ENCODE measurements at places on chromosomes 2 and 18.

- no peak for DNase-seq
Measured at GRCh38 chr2:237966250-237966564, 607 bp upstream of the UBE2F start.

DNA sequence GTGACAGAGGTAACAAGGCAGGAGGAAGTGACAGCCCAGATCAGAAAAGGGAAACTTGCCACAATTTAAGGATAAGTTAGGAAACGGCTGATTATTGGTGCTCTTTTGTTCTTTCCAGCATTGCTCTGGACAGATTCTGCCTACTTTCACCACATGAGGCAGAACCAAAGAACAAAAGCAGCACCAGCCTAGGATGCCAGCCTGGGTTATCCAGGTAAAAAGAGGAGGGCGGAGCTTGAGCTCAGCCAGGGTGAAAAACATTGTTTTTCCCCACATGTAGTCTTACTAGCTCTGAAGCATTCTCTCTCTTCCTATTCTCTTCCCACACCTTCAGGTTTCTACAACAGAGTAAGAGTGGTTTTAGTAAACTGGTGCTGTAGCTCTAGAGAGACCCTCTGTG is 300.5 kb downstream of the TMX3 start:
- DNase-seq: no peak

GRCh38 chr2:67646714-67647333 is 249.7 kb downstream of the ETAA1 start:
- no peak for DNase-seq

- no peak for DNase-seq
Measured at GRCh38 chr2:130825231-130825965, 11.3 kb upstream of the ARHGEF4 start.

DNA sequence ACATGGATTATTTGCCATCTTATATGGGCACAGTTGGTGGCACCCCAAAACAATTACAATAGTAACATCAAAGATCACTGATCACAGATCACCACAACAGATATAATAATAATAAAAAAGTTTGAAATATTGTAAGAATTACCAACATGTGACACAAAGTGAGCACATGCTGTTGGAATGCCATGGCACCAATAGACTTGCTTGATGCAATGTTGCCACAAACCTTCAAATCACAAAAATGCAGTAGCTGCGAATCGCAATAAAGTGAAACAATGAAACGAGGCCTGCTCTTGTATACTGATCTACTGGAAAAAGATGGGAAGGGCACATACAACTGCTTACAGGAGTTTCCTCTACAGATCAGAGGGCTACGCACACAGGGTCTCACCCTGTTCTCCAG is 32.2 kb upstream of the AMMECR1L start:
- DNase-seq: no peak

GRCh38 chr18:419541-420175 is 80.8 kb downstream of the COLEC12 start:
- DNase-seq: peak; percentile 10

- DNase-seq: no peak
Measured at GRCh38 chr2:170739048-170739447, 23.9 kb downstream of the SP5 start.

DNA sequence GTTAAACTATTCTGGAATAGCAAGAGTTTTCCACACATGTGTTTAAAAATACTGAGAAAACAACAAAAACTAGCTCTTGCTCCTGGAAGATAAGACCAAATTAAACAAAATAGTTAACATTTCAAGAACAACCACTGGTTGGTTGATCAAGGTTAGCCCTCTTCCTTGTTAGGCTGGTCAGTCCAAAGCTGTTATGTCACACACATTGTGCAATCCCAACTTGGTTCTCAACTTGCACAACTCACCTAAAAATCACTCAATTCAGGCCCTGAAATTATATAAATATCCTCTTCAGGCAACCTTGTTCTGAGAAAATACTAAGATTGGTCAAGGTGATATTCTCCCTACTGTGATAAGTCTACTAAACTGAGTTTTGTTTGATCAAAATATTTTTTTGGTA is 169.7 kb upstream of the LRP1B start:
- no peak for DNase-seq

DNA sequence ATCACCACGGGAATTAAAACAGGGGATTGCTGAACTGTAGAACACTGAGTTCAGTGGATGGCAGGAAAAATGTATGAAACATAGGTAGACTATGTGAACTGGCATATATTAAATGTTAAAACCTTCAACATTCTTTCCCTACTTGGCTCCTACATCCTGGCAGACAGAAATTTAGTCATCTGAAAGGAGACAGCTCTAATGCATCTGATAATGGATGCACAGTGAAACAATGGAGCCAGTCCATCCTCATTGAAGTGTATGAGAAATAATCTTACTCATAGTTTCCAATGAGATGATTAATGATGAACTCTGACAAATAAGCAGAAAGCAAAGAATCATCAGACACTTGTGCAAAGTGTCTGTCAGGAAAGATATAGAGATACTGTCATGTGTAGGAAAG is 1629.7 kb upstream of the TMEFF2 start:
- no peak for DNase-seq

- DNase-seq: no peak
Measured at GRCh38 chr2:32516567-32516966, 111.3 kb upstream of the TTC27 start.
